ENCODE measurements at places on chromosomes 1 and 21. TPM values are rescaled to one million over a fixed set of nuclear protein-coding genes. Genes with fewer than 3 reads are reported as not detected.

Gene ZNF648
- total RNA-seq = 0.23 TPM

Gene RPL5
- 1,506 TPM for total RNA-seq

Gene TNFRSF9
- total RNA-seq = not detected

Gene MYBPH
- not detected for total RNA-seq

Gene CHAF1B
- total RNA-seq = 22.0 TPM

GRCh38 chr1:113846391-113847035, 25.0 kb downstream of the PTPN22 start:
- DNase-seq = no peak
- no peak overlapping the region for H3K27ac ChIP-seq
- H3K27me3 ChIP-seq = no peaks in the 10 kb centered on the region
- H3K36me3 ChIP-seq = no peaks in the 10 kb centered on the region

DNA sequence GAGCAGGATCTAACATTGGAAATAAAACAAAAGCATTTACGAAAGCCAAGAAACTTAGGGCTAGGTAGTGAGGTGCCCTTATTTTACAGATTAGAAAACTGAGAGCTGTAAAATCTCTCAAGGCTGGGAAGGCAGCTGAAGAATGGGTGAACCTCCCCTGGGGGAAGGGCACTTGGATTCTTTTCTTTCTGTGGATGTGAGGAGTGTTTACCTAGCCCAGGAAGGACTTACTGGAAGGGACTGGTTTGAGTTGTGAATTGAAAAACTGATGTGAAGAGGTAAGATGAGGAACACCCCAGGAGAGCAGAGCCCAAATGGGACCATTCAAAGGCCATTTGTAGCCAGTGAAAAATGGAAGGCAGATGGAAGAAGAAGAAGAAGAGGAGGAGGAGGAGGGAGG, 74.7 kb upstream of the NGF start:
- no peaks in the 10 kb centered on the region for H3K27me3 ChIP-seq
- DNase-seq = no peak
- H3K27ac ChIP-seq = no peak overlapping the region
- no peaks in the 10 kb centered on the region for H3K4me1 ChIP-seq
- H3K4me3 ChIP-seq = no peak overlapping the region

GRCh38 chr1:110506541-110506940, 12.4 kb downstream of the KCNA10 start:
- DNase-seq = no peak
- H3K27ac ChIP-seq = no peak overlapping the region
- no peaks in the 10 kb centered on the region for H3K4me1 ChIP-seq
- no peaks in the 10 kb centered on the region for H3K36me3 ChIP-seq
- no peak overlapping the region for H3K4me3 ChIP-seq

GRCh38 chr1:9275567-9276034, 17.1 kb upstream of the SPSB1 start:
- H3K36me3 ChIP-seq = no peaks in the 10 kb centered on the region
- no peaks in the 10 kb centered on the region for H3K27me3 ChIP-seq
- DNase-seq = no peak
- no peak overlapping the region for H3K4me3 ChIP-seq
- no peaks in the 10 kb centered on the region for H3K4me1 ChIP-seq
- H3K27ac ChIP-seq = no peak overlapping the region

- H3K36me3 ChIP-seq = no peaks in the 10 kb centered on the region
- no peak for DNase-seq
- H3K27me3 ChIP-seq = no peaks in the 10 kb centered on the region
- H3K4me1 ChIP-seq = peaks cover 7% of the 10 kb centered on the region
- H3K27ac ChIP-seq = peak overlapping the region; percentile 74
- H3K4me3 ChIP-seq = peak overlapping the region; percentile 75
These were observed 91.6 kb upstream of the TTC39A start for GRCh38 chr1:51421964-51422363.

DNA sequence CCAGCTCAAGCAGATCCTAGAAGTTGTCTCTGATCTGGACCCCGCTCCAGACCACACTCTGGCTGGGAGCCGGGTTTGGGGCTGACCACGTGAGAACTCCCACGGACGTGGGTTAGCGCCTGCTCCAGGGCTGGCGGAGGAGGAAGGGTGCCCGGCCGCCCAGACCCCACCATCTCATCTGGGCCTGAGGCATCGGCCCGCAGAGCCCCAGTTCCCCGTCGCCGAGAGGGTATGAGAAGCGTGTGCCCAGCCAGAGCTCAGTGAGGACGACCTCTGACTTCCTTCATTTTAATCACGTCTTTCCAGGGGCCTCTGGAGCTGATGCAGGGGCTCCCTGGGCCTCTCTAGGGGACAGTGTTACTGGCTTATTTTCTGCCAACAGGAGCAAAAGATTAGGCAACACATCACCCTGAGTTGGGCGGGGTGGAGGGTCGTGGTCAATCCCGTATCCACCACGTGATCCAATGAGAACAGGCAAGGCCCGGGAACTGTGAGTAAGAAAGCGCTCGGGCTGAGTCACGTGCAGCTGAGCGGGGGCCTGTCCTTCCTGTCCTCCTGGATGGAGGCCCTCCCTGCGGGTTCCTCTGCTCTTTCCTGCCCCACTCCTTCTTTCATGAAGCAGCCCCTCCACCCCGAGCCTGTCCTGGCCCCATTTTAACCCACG, 81.1 kb downstream of the SIK1 start:
- H3K27me3 ChIP-seq = no peaks in the 10 kb centered on the region
- H3K27ac ChIP-seq = no peak overlapping the region
- H3K36me3 ChIP-seq = no peaks in the 10 kb centered on the region
- DNase-seq = no peak

- H3K4me1 ChIP-seq = no peaks in the 10 kb centered on the region
- no peaks in the 10 kb centered on the region for H3K36me3 ChIP-seq
- no peaks in the 10 kb centered on the region for H3K27me3 ChIP-seq
- H3K4me3 ChIP-seq = no peak overlapping the region
- DNase-seq = no peak
- no peak overlapping the region for H3K27ac ChIP-seq
These were observed 139.1 kb downstream of the BRINP2 start for GRCh38 chr1:177309880-177310279.

- no peaks in the 10 kb centered on the region for H3K4me1 ChIP-seq
- H3K36me3 ChIP-seq = no peaks in the 10 kb centered on the region
- no peak overlapping the region for H3K4me3 ChIP-seq
- H3K27ac ChIP-seq = no peak overlapping the region
- DNase-seq = no peak
These were observed 9.2 kb downstream of the SFT2D2 start for GRCh38 chr1:168234846-168235547.

GRCh38 chr1:64482720-64483119, 12.8 kb downstream of the CACHD1 start:
- peaks cover 6% of the 10 kb centered on the region for H3K4me1 ChIP-seq
- no peak for DNase-seq
- H3K4me3 ChIP-seq = no peak overlapping the region
- no peak overlapping the region for H3K27ac ChIP-seq

DNA sequence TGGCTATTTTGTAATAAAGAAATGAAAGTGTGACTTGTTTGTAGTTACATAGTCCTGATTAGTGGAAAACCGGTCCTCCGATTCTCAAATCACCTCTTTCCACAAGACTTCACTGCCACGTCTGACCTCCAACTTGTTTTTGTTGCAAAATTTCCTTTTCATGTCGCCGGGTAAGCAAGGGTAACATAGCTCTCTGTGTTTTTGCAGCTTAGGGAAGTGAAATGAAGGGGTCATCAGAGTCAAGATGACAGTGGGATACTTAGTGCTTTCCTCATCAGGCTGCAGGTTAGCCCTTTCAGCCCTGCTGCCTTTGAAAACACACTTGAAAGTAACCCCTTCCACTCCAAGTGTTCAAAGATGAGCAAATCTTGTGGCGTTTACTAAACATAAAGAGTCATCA, 217.9 kb downstream of the USP25 start:
- H3K36me3 ChIP-seq = no peaks in the 10 kb centered on the region
- no peak for DNase-seq
- H3K27ac ChIP-seq = no peak overlapping the region
- H3K27me3 ChIP-seq = no peaks in the 10 kb centered on the region

- H3K36me3 ChIP-seq = no peaks in the 10 kb centered on the region
- H3K4me3 ChIP-seq = peak overlapping the region; percentile 35
- H3K27ac ChIP-seq = no peak overlapping the region
- DNase-seq = peak; percentile 60
- peaks cover 54% of the 10 kb centered on the region for H3K4me1 ChIP-seq
These were observed 660 bp downstream of the PGBD5 start for GRCh38 chr1:230425252-230426091.

GRCh38 chr1:234621657-234622335, 11.8 kb upstream of the IRF2BP2 start:
- no peak for DNase-seq
- no peaks in the 10 kb centered on the region for H3K4me1 ChIP-seq
- no peak overlapping the region for H3K4me3 ChIP-seq
- H3K27me3 ChIP-seq = no peaks in the 10 kb centered on the region
- no peaks in the 10 kb centered on the region for H3K36me3 ChIP-seq
- no peak overlapping the region for H3K27ac ChIP-seq

GRCh38 chr1:21152423-21153100, 24.1 kb downstream of the EIF4G3 start:
- peaks cover 10% of the 10 kb centered on the region for H3K36me3 ChIP-seq
- no peaks in the 10 kb centered on the region for H3K4me1 ChIP-seq
- H3K27ac ChIP-seq = no peak overlapping the region
- H3K4me3 ChIP-seq = no peak overlapping the region
- no peaks in the 10 kb centered on the region for H3K27me3 ChIP-seq

DNA sequence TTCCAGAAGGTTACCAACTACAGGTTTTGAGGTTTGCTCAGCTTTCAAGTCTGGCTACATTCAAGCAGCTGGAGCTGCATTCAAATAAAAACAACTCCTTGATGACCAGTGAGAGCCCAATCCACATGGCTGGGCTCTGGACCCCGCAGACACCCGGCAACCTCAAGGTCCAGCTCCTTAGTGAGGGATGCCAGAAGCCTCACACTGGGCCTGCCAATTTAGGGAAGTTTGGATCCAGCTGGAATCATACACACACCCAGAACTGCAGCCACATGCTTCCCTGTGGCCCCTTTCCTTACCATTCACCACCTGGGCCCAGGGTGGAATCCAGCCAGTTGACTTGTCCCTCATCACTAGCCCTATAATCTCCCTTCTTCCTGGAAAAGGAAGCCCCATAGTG, 123.7 kb downstream of the UBE2U start:
- no peak overlapping the region for H3K27ac ChIP-seq
- no peaks in the 10 kb centered on the region for H3K4me1 ChIP-seq
- no peaks in the 10 kb centered on the region for H3K27me3 ChIP-seq
- H3K36me3 ChIP-seq = no peaks in the 10 kb centered on the region
- H3K4me3 ChIP-seq = no peak overlapping the region

GRCh38 chr1:200381256-200381984, 28.4 kb downstream of the ZNF281 start:
- no peak overlapping the region for H3K27ac ChIP-seq
- H3K36me3 ChIP-seq = no peaks in the 10 kb centered on the region
- no peaks in the 10 kb centered on the region for H3K27me3 ChIP-seq
- no peak overlapping the region for H3K4me3 ChIP-seq
- no peak for DNase-seq
- no peaks in the 10 kb centered on the region for H3K4me1 ChIP-seq

GRCh38 chr1:15155191-15155590, 1.6 kb downstream of the TMEM51 start:
- H3K27ac ChIP-seq = no peak overlapping the region
- H3K4me3 ChIP-seq = 0 out of 2 replicates have a peak overlapping the region, but pooled peaks have one; percentile 84
- H3K27me3 ChIP-seq = no peaks in the 10 kb centered on the region
- DNase-seq = no peak
- peaks cover 7% of the 10 kb centered on the region for H3K4me1 ChIP-seq

- 0 out of 2 replicates have a peak overlapping the region, but pooled peaks have one; percentile 98 for H3K27ac ChIP-seq
- H3K4me3 ChIP-seq = no peak overlapping the region
- H3K4me1 ChIP-seq = peaks cover 12% of the 10 kb centered on the region
These were observed 14.5 kb downstream of the PLEKHO1 start for GRCh38 chr1:150164224-150164623.

DNA sequence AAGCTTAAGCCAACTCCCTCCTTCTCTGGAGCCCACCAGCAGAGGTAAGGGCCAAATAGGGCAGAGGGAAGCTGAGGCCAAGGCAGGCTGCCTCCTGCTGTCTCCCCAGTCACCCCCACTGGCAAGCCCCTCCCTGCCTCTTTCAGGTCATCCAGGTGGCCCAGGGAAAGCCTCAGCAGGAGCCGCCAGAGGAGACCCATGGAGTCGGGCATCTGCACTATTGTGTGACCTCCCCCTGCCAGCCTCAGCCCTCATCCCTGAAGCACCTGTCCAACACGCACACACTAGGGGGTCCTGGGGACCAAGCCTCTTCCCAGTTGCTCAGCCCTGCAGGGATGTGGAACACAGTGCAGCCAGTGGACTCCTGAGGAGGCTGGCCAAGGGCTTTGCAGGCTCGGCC, 5.3 kb upstream of the NAXE start:
- H3K4me1 ChIP-seq = peaks cover 6% of the 10 kb centered on the region
- H3K4me3 ChIP-seq = no peak overlapping the region
- no peaks in the 10 kb centered on the region for H3K27me3 ChIP-seq
- H3K36me3 ChIP-seq = no peaks in the 10 kb centered on the region

DNA sequence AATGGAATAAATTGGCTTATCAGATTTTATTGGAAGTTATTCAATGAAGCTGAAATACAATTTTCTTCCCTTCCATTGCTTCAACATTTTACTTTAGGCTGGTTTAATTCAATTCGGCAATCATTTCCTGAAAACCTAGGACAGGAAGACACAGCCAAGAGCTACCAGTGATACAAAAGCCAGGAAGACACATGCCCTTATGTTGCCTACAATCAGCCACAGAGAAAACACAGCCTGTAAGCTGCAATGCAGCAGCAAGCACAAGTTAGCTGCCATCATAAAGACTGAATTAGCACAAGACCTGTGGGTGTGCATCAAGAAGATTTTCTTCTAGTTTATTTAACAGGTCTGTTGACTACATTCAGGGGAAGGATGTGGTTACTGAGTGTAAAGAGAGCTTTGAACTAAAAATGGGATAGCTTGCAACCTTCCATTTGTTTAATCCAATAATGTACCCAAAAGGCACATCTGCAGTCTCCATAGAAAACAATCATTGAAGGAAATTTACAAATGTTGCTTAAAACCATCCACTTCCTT, 193.8 kb downstream of the KCNH1 start:
- no peaks in the 10 kb centered on the region for H3K27me3 ChIP-seq
- no peaks in the 10 kb centered on the region for H3K4me1 ChIP-seq
- no peak overlapping the region for H3K27ac ChIP-seq

DNA sequence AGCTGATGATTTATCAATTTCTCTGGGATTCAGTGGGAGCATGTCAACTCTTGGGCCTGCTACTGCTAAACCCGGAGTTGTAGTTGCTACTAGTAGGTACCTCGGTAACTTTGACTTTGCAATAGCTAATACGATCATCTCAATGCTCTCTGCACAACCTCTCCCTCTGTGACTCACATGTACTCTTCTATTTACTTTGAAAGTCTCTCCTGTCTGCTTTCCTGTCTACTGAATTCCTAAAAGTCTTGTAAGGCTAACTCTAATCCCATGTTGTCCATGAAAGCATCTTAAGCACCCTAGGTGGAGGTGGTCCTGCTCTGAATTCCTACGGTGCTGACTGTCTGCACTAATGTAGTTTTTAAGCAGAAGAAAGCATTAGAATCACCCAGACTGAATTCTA, 29.3 kb downstream of the SLC9C2 start:
- H3K36me3 ChIP-seq = no peaks in the 10 kb centered on the region
- H3K27ac ChIP-seq = no peak overlapping the region
- no peak overlapping the region for H3K4me3 ChIP-seq
- DNase-seq = no peak
- H3K4me1 ChIP-seq = no peaks in the 10 kb centered on the region

GRCh38 chr21:34890724-34891612, 158.1 kb downstream of the RUNX1 start:
- no peak for DNase-seq
- peaks cover 12% of the 10 kb centered on the region for H3K4me1 ChIP-seq

- no peak for DNase-seq
- peaks cover 20% of the 10 kb centered on the region for H3K27me3 ChIP-seq
- H3K4me3 ChIP-seq = peak within 1 kb of the TSS; percentile 11
- peaks cover 9% of the 10 kb centered on the region for H3K36me3 ChIP-seq
- H3K4me1 ChIP-seq = no peaks in the 10 kb centered on the region
These were observed at the start of the genes FAM229A and TSSK3 for GRCh38 chr1:32362474-32363313. TSS of gene FAM229A (minus strand) at chr1:32362485. CDS start at chr1:32362091, 394 bp downstream. TSS of gene TSSK3 (plus strand) at chr1:32362539. CDS start at chr1:32362702, 163 bp downstream.

Measured in H1 (cell line).